H9 (cell line): ENCODE measurements at places on chromosomes 1 and 21. TPM values are rescaled to one million over a fixed set of nuclear protein-coding genes. Genes with fewer than 3 reads are reported as not detected.
A peak's percentile ranks its signal among the peaks of the same experiment; 100 is the strongest.

DNA sequence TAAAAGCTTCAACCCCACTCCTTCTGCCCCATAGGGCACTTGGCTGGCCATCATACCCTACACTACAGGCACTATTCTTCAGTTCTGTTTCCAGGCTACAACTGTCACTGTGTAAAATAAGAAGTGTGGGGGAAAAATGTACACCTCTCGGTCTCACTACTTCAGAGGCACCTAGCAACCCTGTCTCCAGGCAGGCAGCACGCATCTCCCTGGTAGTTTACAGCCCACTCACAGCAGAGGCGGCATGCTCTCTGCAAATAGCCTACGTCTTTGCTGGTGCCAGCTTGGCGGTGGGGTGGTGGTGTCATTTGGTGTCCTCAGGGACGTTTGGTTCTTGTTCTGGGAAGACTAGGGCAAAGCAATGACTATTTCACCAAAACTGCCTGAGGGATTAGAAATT lies 48.2 kb upstream of the BTG3 start:
- no peak overlapping the region for H3K27ac ChIP-seq
- no peaks in the 10 kb centered on the region for H3K27me3 ChIP-seq
- no peaks in the 10 kb centered on the region; the same call in 2 of the 3 replicates for H3K36me3 ChIP-seq
- no peak for DNase-seq
- no peak overlapping the region for H3K4me3 ChIP-seq

DNA sequence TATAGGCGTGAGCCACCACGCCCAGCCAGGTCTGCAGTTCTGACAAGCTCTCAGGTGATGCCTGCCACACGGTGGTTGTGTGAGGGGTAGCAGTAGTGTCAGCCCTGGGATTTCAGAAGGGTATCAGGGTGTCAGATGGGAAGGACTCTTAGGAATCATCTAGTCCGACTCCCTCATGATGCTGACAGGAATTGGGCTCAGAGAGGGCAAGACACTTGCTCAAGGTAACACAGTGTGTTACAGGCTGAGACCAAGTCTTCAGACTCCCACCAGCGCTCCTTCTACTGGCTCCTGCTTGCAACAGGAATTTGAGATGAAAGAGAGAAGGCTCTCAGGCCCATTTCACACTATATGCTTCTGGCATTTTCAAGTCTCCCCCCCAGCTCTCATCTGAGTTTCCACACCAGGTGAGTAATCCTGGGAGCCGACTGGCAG lies 6.9 kb downstream of the HTR1D start:
- H3K36me3 ChIP-seq = no peaks in the 10 kb centered on the region; the same call in 2 of the 3 replicates
- peak; percentile 71 for DNase-seq
- H3K27ac ChIP-seq = no peak overlapping the region
- H3K27me3 ChIP-seq = no peaks in the 10 kb centered on the region

DNA sequence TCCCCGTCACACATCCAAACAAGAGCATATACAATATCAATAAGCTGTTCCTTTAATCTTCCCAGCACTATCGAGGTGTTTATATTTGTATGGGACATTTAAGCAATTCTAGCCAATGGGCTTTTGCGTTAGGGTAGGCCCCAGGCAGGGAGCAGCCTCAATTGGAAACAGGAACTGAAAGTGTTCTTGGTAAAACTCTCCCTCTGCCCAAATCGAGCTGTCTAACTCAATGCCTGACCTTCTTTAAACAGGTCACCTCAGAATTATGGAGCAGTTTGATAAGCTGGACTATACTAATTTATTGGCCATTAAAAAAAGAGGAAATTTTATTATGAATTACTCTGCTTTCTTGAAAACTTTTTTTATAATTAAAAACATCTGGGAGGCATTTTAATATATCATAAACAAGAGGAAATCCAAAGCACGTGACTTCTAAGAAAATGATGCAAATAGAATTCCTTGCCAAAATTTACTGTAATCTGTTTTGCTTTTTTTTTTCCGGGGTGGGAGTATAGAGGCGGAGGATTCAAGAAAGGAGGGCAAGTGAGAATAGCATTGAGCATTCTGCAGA lies 498.1 kb downstream of the LMO4 start:
- no peak overlapping the region for H3K4me3 ChIP-seq
- no peaks in the 10 kb centered on the region for H3K36me3 ChIP-seq
- DNase-seq = no peak
- H3K27ac ChIP-seq = no peak overlapping the region
- H3K27me3 ChIP-seq = no peaks in the 10 kb centered on the region

GRCh38 chr1:201885531-201886075 lies 3.1 kb upstream of the SHISA4 start:
- no peaks in the 10 kb centered on the region for H3K36me3 ChIP-seq
- no peaks in the 10 kb centered on the region for H3K27me3 ChIP-seq
- no peak for DNase-seq
- H3K4me1 ChIP-seq = peaks cover 2% of the 10 kb centered on the region; the same call in 1 of the 2 replicates

DNA sequence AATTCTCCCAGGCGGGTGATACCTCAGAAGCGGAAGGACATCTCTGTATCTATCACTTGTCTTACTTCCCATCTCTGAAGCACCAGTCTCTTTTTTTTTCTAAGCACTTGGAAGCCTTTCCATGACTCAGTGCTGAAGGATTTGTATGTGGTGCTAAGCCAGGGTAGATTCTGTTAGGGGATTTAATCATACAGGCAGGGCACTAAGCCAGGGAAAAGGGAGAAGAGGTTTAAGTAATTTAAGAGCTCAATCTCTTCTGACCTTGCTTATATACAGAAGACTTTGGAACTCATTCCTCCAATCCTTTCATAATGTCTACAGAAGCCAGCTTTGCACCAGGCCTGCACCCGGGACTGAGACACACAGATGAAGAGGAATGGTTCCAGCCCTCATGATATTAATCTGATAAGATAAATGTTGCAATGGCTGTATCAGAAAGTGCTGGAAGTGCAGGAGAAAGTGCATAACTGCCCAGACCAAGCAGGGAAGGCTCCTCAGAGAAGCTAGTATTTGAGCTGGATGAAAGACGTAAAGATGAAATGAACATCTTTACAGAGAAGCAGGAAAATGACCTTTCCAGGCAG lies 11.0 kb downstream of the FAM163A start:
- no peaks in the 10 kb centered on the region for H3K27me3 ChIP-seq
- DNase-seq = no peak
- no peak overlapping the region for H3K27ac ChIP-seq
- H3K36me3 ChIP-seq = no peaks in the 10 kb centered on the region

The C4BPA gene
- total RNA-seq = not detected in 2 replicates

The FASLG gene
- not detected in 2 replicates for total RNA-seq

- H3K4me3 ChIP-seq = no peak overlapping the region
- H3K36me3 ChIP-seq = peaks cover 13% of the 10 kb centered on the region
- no peak overlapping the region for H3K27ac ChIP-seq
- H3K27me3 ChIP-seq = no peaks in the 10 kb centered on the region
- DNase-seq = no peak
- H3K4me1 ChIP-seq = no peaks in the 10 kb centered on the region
These were observed 243.9 kb downstream of the KAZN start for GRCh38 chr1:14842361-14842760.

GRCh38 chr1:48552420-48552819 lies 80.4 kb upstream of the SPATA6 start:
- H3K36me3 ChIP-seq = no peaks in the 10 kb centered on the region
- DNase-seq = peak; percentile 36
- no peak overlapping the region for H3K4me3 ChIP-seq

GRCh38 chr1:55035904-55036303 lies 3.4 kb upstream of the PCSK9 start:
- no peak for DNase-seq
- peaks cover 7% of the 10 kb centered on the region; the same call in 1 of the 2 replicates for H3K36me3 ChIP-seq
- peaks cover 11% of the 10 kb centered on the region; the same call in 1 of the 2 replicates for H3K27me3 ChIP-seq
- no peak overlapping the region for H3K4me3 ChIP-seq
- peaks cover 5% of the 10 kb centered on the region; the same call in 1 of the 2 replicates for H3K4me1 ChIP-seq

GRCh38 chr1:153792631-153793041 lies 17.4 kb downstream of the SLC27A3 start:
- DNase-seq = peak; percentile 30
- no peaks in the 10 kb centered on the region for H3K4me1 ChIP-seq
- no peaks in the 10 kb centered on the region for H3K36me3 ChIP-seq
- no peaks in the 10 kb centered on the region for H3K27me3 ChIP-seq
- no peak overlapping the region for H3K27ac ChIP-seq

GRCh38 chr1:16969057-16969611 lies 11.3 kb downstream of the MFAP2 start:
- peak; percentile 57 for DNase-seq
- H3K36me3 ChIP-seq = peaks cover 21% of the 10 kb centered on the region
- H3K27me3 ChIP-seq = no peaks in the 10 kb centered on the region
- H3K4me1 ChIP-seq = no peaks in the 10 kb centered on the region
- H3K27ac ChIP-seq = no peak overlapping the region
- H3K4me3 ChIP-seq = no peak overlapping the region

DNA sequence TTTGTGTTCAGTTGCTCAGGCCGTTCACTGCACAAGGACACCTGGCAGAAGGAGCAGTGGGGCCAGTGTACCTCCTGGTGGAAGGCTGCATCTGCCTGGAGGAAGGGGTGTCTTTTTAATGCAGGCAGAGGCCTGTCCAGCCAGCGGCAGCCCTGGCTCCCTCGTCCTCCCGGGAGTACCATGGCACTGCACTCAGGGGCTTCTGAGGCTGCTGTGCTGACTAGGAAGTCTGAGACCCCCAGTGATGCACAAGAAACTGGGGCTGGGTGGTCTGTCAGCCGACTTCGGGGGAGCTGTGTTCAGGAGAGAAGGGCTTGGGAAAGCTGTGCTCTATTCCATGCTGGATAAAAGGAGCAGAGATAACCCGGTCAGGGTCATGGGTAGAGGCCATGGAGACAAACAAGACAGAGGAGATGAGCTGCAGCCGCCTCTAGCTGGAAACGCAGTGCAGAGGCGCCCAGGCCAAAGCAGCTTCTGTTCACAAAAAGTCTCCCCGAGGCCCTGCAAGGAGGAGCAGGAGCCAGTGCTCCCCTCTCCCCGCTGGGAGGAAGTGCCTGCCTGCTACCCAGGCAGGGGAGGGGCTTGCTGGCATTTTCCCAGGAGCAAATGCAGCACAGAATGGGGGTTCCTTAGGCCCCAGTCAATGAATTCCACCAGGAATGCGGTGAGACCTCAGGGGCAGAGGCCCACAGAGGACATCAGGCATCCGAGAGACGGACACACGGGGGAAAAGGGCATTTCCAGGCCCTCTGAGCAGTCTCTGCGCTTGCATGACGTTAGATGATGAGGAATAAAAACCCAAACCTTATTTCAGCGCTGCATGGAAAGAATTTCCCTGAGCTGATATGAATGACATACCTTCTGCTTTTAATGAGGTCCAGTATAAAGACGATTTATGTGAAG lies 17.2 kb upstream of the C2CD2 start:
- H3K36me3 ChIP-seq = no peaks in the 10 kb centered on the region
- no peak overlapping the region for H3K27ac ChIP-seq
- DNase-seq = no peak
- H3K4me1 ChIP-seq = no peaks in the 10 kb centered on the region
- H3K4me3 ChIP-seq = no peak overlapping the region

GRCh38 chr1:213414911-213415310 lies 363.9 kb downstream of the RPS6KC1 start:
- H3K4me3 ChIP-seq = no peak overlapping the region
- no peak overlapping the region for H3K27ac ChIP-seq
- no peaks in the 10 kb centered on the region for H3K4me1 ChIP-seq
- no peaks in the 10 kb centered on the region for H3K27me3 ChIP-seq
- H3K36me3 ChIP-seq = peaks cover 4% of the 10 kb centered on the region; the same call in 2 of the 3 replicates

DNA sequence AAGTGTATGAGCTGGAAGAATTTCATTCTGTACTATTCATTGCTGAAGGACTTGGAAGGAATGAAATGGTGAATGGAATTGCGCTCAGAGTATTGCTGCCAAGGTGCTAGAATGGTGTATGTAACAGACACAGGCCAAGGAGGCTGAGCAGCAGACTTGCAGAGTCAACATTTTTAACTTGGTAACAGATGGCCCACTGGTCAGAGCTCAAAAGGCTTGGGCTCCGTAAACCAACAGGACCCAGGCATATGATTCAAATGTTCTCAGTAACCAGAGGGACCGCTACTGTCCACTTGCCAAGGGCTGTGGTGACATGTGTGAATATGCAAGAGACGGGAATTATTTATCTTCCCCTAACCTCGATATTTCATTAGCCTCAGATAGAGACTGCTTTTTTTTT lies 28.8 kb upstream of the PTGFRN start:
- H3K4me1 ChIP-seq = peaks cover 6% of the 10 kb centered on the region; the same call in 1 of the 2 replicates
- no peaks in the 10 kb centered on the region for H3K36me3 ChIP-seq
- H3K4me3 ChIP-seq = no peak overlapping the region

GRCh38 chr1:112956544-112957132 lies 642 bp upstream of the SLC16A1 start:
- DNase-seq = no peak
- H3K27ac ChIP-seq = no peak overlapping the region
- peaks cover 56% of the 10 kb centered on the region for H3K36me3 ChIP-seq
- peaks cover 2% of the 10 kb centered on the region; the same call in 1 of the 2 replicates for H3K4me1 ChIP-seq
- no peaks in the 10 kb centered on the region for H3K27me3 ChIP-seq

- H3K27me3 ChIP-seq = no peaks in the 10 kb centered on the region
- peaks cover 6% of the 10 kb centered on the region for H3K36me3 ChIP-seq
- DNase-seq = peak; percentile 76
- H3K4me1 ChIP-seq = no peaks in the 10 kb centered on the region
These were observed 65.1 kb downstream of the DISC1 start for GRCh38 chr1:231691618-231692259.

DNA sequence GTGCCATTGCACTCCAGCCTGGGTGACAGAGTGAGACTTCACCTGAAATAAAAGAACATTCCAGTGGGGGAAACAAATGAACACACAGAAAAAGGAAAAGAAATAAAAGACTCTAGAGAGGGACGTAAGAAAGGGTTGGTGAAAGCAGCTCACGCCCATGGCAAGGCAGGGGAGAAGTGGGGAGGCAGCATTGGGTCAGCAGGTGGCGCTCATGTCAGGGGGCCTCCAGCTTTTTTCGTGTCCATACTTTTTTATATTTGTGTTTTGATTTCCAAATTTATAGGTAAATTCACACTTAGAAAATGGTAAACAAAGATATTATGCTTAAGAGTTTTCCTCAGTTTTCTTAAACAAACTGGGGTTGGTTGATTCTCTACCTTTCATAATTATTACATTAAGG lies 45.5 kb downstream of the VPS13D start:
- no peaks in the 10 kb centered on the region for H3K27me3 ChIP-seq
- no peak overlapping the region for H3K4me3 ChIP-seq
- H3K36me3 ChIP-seq = peaks cover 61% of the 10 kb centered on the region
- no peaks in the 10 kb centered on the region for H3K4me1 ChIP-seq

GRCh38 chr21:29805105-29805504 lies 134.7 kb downstream of the GRIK1 start:
- DNase-seq = no peak
- no peaks in the 10 kb centered on the region for H3K27me3 ChIP-seq
- H3K4me1 ChIP-seq = no peaks in the 10 kb centered on the region
- no peak overlapping the region for H3K27ac ChIP-seq
- no peaks in the 10 kb centered on the region for H3K36me3 ChIP-seq
- H3K4me3 ChIP-seq = no peak overlapping the region
